ENCODE measurements at places on chromosomes 1 and 21.

- DNase-seq, result no peak
Observed at GRCh38 chr1:211742272-211742671, 66.9 kb upstream of the NEK2 start.

DNA sequence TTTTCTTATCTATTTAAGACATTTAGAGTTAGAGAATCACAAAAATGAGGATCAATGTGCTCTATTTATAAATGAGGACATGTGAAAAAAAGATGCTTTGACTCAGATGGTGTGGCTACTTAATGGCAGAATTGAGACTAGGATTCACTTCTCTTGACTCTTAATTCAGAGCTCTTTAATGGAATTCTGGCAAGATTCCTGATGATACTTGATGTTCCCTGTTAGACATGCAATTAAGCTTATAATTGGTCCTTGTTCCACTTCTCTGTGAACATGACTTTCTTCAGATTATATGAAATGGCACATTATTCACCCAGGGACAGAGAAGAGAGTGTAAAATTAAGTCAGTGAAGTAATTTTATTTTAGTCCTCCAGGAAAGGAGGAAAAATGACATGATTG lies 165.3 kb downstream of the LRRC7 start:
- DNase-seq, result no peak

- no peak for DNase-seq
Observed at GRCh38 chr21:41429305-41429704, 3.3 kb downstream of the MX1 start.

- no peak for DNase-seq
Observed at GRCh38 chr1:4033129-4033676, 133.1 kb upstream of the C1orf174 start.

GRCh38 chr1:179995576-179995975 lies 41.0 kb downstream of the CEP350 start:
- DNase-seq, result no peak

Data from NCI-H1417 treated with DMSO at 0.1 percent for 48 hours (cell line).